Stimulated activated CD4-positive, alpha-beta T cell treated with anti-CD3 and anti-CD28 coated beads, Interleukin-1b, Interleukin-23, amount 100 ng/mL, for 24 hours (primary cell): ENCODE measurements at places on chromosomes 2 and 18.

DNA sequence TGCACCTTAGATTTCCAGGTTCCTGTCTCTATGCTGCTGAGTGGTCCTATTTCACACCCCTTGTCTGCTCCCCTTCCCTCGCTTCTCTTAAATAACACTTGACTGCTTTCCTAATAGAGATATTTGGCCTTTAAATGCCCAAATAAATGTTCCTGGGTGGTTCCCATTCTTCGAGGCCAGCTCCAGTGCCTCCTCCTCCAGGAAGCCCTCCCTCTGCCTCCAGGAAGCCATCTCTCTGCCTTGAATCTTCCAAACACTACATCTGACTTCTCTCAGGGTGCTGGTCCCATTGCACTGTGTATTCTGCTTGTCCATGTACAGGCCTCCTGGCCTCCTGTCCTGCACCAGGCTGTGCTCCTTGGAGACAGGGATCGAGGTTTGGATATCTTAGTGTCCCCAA is 14.2 kb downstream of the EHD3 start:
- DNase-seq = no peak

- no peak for DNase-seq
Observed at GRCh38 chr2:145088756-145089155, 568.8 kb upstream of the ZEB2 start.

GRCh38 chr18:79887181-79888000 is 64.1 kb downstream of the SLC66A2 start:
- DNase-seq = no peak

DNA sequence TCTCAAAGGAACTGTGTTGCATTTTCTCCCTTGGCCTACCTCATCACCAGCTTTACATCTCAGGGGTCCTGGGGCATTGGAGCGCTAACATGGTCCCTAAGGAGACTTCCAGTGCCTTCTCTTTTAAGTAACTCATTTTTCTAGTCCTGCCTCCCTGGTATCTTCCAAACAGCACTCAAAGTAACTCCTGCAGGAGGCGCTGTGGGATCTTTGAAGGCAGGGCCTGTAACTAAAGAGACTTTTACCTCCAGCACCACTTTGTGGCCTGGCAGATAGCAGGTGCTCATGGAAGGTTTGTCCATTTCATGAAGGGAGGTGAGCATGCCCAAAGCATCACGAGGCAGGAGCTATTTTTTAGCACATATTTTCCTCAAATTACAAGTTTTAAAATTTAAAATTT is 411.0 kb upstream of the GYPC start:
- peak; percentile 6 for DNase-seq

GRCh38 chr2:102251849-102252203 is 59.5 kb upstream of the IL1RL1 start:
- DNase-seq = no peak

GRCh38 chr2:63434024-63435001 is 154.0 kb downstream of the WDPCP start:
- no peak for DNase-seq

DNA sequence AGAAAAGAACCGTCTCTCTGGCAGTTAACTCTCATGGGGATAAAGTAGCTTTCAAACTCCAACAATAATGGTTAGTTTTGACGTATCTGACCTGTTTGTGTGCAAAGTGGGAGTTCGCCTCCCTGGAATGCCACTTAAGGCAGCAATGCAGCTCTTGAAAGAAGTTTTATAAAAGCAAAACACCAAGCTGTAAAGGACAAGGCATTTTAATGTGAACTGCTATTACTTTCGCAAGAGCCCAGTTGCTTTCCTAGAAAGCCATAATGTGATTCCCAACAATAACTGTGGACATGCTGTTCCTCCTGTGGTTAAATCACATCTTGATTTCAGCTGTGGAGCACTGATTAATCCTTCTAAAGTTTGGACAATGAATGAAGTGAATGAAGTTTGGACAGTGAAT is 303.7 kb downstream of the PTPRM start:
- no peak for DNase-seq

DNA sequence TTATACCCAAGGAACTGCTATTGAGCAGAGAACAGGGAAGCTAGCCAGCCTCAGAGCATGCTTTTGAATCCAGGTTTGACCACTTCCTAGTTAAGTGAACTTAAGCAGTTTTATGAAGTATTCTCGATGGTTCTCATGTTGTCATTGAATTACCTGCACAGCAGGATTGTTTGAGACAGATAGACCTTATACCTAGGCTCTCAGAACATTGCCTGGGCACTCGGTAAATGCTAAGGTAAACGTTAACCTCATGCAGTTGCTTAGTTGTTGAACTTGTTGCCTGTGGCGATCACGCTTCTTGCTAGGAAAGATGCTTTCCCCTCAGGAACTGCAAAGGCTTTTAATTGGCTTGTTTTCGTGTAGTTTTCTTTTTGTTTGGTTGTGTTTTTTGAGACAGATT is 34.0 kb upstream of the CHMP1B start:
- DNase-seq = no peak

GRCh38 chr2:82694431-82694830 is 1764.6 kb downstream of the SUCLG1 start:
- no peak for DNase-seq

- no peak for DNase-seq
Observed at GRCh38 chr2:20108655-20109396, 57.4 kb upstream of the LAPTM4A start.

DNA sequence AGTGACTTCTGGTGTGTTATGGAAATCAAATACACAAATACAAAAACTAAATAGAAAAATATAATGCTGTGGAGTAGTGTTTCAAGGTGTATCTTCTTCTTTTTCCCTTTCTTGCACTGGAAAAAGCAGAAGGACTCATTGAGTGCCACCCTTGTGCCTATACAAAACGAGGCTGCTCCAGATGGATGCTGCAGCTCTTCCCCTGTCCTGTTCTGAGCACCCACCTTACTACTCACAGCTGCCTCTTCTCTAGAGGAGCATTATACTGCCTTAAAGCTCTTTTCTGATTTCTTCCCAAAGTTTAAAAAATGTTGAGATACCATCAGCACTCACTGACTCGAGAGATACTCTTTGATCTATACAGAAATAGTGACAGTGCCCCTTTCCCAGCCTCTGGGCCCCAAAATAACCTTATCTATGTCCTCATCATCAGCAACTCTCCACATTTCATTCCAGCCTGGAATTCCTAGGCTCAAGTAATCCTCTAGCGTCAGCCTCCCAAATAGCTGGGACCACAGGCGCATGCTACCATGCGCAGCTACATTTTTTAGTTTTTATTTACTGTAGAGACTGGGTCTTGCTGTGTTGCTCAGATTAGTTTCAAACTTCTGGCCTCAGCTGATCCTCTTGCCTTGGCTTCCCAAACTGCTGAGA is 1356.1 kb upstream of the NRXN1 start:
- DNase-seq = no peak

GRCh38 chr18:68676913-68677312 is 38.0 kb downstream of the TMX3 start:
- no peak for DNase-seq

DNA sequence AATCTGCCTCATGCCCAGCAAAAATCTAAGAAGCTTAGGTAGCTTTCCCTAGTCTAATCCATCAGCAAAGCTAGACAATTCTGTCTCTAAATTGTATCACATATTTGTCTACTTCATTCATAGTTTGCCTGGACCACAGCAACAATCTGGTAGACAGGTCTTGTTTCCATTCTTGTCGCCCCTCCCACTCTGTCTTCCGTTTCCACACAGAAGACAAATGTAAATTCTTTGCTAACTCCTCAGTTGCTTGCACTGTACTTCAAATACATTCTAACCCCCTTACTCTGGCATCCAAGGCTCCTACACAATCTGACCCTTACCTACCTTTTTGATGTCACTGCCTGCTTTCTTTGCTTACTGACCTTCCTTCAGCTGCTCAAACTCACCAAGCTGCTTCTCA is 40.1 kb downstream of the THUMPD2 start:
- no peak for DNase-seq

GRCh38 chr18:27787547-27787946 is 389.4 kb downstream of the CDH2 start:
- DNase-seq = no peak

DNA sequence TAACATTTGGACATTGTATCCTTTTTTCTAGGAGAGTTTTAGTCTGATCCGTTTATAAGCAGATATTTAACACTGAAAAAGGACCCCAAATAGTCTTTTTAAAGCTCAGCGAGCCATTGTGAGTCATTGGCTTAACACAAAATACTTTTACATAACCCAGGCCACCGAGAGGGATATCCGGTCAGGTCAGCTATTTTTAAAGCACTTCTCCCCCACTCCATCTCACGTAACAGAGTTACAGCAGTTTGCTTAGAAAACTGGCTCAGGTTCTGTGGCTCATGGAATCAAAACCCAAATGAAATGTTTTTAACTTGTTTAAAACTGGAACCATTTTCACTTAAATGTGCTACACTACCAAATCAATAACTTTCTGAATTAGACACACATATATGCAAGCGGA is 23.9 kb downstream of the COL4A3 start:
- no peak for DNase-seq

DNA sequence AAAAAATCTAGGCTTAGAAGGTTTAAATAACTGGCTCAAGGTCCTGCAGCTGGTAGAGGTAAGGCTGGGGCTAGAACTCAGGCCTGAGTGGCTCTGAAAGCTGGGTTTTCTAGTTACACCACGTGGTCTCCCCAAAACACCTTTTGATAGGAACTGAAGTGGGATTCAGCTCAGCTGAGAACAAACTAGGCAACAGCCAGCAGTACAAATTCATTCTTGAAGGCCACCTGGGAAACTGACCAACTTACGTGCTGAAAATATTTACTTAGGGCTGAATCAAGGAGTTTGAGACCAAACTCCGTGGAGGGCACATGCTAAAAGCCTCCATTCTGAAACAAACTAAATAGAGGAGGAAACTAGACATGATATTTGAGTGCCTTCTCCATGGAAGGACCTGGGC is 67.2 kb downstream of the AOX1 start:
- DNase-seq = no peak

DNA sequence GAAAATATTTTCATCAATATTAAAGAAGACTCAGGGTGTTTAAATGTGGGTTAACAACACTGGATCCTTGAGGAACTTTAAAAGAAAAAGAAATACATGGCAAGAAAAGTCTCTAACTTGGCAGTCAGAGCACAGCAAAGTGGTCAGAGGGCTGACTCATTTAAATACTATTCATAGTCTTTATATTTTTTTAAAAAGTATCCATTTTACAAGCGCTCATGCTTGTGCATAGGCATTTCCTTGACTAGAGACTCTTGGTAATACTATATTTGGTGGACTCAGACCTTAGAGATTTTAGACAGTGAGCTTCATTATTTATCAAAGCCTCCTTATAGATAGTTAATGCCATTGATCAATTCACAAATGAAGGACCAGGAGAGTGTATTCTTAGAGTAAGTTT is 110.2 kb downstream of the ABCA12 start:
- DNase-seq = no peak

GRCh38 chr18:46310258-46310657 is 206.1 kb downstream of the HAUS1 start:
- no peak for DNase-seq

DNA sequence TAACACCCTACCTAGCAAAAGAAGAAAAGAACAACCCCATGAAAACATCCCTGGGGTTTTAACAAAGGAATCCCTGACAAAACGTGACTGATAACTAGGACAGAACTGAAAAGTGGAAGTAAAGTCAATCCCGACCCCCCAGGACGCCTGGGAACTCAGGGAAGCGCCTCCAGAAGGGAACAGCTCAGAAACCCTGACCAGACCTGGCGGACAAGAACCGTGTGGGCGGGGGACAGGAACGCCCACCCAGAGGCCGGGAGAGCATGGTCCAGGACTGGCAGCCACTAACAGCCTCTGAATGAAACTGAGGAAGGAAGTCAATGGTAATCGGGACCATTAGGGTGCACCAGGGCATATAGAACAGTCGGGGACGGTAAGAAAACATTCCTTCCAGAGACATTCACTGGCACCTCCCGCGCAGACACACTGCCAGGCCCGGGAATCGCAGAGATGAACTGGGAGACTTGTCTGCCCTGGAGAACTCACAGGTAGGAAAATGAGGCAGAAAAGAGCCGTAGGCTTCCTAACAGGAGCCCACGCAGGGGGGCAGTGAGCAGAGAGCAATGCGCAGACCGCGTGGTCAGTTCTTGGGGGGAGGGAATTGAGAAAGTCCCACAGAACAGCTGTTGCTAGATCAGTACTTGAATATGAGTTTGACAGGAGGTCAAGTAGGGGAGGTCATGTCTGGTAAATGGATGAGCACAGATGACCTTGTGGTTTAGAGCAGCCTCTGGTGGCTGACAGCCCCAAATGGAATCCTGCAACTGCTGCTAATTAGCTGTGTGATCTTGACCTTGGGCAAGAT is 1.3 kb upstream of the TBC1D8 start:
- DNase-seq = no peak

DNA sequence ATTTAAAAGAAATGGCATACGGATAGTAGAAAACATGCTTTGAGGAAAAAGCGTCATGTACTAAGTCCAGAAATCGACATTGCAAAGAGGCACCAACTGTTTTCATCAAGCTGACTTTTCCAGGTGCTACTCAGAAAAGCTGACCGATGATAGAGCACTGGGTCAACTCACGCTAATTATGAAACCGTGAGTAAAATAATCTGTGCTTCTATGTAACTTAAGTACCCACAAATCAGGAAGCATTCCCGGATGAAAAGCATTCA is 353 bp upstream of the NUP35 start:
- DNase-seq = no peak

DNA sequence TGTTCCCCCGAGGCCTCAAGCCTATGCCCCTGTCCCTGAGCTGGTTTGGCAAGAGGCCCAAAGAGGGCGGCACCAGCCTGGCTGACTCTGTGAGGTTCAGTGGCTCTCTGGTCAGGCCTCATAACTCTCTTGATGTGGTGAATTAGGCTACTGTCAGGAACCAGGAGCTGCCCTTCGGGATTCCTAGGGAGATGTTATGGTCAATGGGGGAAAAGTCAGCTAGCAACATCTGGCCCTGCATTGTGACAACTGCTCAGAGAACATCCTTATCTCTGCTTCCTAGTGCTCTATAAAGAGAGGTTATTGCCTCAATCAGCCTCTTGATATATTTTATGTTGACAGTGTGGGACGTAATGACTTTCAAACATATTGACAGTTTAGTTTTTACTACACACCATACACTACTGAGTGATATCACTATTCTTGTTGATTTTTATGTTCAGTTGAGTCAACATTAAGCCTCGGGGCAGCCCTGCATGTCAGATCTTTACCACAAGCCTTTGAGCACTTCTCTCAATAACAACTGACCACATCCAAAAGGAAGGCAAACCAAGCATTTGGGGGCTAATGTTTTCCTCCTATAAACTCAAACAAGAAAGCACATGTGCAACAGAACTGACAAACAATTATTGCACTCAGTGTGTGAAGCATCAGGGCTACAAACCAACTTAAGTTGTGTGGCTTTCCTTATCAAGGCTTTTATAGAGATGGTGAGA is 448.3 kb upstream of the SLC14A2 start:
- DNase-seq = no peak
